ENCODE measurements at places on chromosomes 2 and 18. TPM values are rescaled to one million over a fixed set of nuclear protein-coding genes. Genes with fewer than 3 reads are reported as not detected.

Gene RAB6C
- 0.48 TPM for polyA plus RNA-seq

DNA sequence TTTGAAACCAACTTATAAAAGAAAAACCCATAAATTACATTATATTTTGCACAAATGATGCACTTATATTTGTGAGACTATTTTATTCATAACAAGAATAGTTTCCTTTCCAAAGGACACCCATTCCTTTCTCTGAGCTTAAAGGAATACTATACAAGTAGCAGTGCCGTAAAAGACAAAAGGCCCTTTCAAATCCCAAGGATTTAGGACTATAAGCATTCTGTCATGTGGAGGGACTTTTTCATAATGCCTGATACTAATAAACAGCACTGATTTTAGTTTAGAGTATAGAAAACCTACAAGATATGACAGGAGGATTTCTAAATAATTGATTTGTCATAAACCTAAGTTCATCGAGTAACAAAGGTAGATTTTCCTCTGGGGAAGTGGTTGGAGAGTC, 1134.2 kb upstream of the ZEB2 start:
- DNase-seq: no peak

- no peak for DNase-seq
Measured at GRCh38 chr18:62918361-62918760, 203.0 kb downstream of the PHLPP1 start.

DNA sequence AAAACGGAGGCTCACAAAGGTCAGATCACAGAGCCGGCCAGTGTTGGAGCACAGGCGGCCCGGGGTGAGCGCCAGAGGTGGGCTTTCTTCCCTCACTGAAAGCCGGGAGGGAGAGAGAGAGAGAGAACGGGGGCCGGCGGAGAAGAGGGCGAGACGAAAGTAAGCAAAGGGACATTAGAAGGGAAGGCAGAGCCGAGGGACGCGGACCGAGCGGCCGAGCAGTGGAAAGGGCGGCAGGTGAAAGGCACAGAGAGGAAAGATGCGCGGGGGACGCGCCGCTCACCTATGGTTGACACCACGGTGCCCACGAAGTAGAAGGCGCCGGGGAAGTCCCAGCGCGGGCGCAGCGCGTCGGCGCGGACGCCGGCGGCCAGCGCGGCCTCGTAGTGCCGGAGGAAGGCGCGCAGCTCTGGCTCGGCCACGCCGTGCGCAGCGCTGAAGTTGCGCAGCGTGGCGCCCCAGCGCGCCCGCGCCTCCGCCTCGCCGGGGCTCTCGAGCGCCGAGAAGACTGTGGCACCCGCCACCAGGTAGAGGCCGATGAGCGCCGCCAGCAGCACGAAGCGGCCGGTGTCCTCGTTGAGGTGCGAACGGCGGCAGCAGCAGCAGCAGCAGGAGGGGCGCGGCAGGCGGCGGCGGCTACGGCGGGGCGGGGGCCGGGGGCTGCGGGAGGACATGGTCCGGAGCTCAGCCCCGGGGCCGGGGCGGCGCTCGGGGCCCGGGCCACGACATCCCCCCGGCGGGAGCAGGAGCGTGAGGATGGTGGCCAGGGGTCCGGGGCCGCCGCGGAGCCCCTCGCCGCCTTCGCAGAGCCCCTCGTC, 166.9 kb downstream of the MSH2 start:
- DNase-seq: no peak

Gene ATP8B1
- 4.5 TPM for polyA plus RNA-seq

DNA sequence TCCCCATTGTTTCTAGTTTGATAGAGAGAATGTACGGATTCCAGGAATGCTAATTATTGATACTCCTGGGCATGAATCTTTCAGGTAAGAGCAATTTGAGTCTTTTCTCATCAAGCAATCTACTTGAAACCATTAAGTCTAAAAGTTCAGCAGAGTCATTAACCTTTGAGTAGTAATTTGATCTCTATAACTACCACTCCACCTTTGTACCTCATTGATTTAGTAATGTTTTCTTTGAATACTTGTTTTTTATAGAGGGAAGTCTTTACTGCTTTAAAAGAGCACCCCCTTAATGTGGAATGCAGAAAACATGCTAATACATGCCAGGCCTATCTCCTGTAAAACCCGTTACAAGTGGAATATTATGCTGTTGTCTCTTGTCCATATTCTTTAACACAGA, 45.0 kb downstream of the EIF5B start:
- DNase-seq: no peak

DNA sequence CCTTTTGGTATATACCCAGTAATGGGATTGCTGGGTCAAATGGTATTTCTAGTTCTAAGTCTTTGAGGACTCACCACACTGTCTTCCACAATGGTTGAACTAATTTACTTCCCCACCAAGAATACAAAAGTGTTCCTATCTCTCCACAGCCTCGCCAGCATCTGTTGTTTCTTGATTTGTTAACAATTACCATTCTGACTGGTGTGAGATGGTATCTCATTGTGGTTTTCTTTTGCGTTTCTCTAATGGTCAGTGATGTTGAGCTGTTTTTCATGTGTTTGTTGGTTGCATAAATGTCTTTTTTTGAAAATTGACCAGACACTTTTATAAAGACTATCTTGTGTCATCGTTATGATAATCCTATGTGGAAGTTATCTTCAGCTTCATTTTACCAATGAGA, 16.0 kb upstream of the ATP8B1 start:
- no peak for DNase-seq

DNA sequence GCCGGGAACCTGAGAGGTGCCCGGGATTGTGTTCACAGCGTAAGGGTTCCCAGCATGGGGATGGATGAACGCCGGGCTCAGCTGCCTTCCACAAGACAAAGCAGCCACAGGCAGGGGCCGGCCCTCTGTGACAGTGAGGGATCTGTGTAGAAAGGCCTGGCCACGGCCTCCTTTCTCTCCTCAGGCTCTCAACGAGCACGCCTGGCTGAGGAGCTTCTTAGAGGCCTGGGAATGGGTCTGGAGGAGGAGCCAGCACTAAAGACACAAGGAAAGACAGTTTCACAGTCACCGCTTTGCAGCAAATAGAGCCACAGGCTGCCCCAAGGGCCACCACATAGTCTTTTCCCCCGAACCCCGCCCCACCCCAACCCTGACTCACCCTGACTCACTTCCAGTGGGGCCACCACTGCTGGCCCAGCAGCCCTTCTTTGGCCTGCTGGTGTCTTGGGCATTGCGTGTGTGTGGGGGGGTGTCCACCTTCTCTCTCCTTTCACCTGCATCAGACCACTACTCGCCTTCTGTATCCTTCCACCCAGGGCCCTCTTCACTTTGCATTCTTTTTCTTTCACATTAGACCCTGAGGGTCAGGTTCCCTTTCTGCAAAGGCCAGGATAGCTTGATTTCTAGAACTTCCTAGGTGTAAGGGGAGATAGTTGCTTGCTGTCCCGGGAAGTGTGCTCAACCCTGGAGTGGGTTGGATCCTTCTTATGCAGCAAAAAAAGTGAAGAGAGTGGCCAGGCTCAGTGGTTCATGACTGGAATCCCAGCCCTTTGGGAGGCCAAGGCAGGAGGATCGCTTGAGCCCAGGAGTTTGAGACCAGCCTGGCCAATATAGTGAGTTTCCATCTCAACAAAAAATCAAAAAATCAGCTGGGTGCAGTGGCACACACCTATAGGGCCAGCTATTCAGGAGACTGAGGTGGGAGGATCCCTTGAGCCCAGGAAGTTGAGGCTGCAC, 19.3 kb upstream of the HPCAL1 start:
- no peak for DNase-seq

GRCh38 chr18:45155526-45155925, 459.8 kb upstream of the SLC14A2 start:
- no peak for DNase-seq

DNA sequence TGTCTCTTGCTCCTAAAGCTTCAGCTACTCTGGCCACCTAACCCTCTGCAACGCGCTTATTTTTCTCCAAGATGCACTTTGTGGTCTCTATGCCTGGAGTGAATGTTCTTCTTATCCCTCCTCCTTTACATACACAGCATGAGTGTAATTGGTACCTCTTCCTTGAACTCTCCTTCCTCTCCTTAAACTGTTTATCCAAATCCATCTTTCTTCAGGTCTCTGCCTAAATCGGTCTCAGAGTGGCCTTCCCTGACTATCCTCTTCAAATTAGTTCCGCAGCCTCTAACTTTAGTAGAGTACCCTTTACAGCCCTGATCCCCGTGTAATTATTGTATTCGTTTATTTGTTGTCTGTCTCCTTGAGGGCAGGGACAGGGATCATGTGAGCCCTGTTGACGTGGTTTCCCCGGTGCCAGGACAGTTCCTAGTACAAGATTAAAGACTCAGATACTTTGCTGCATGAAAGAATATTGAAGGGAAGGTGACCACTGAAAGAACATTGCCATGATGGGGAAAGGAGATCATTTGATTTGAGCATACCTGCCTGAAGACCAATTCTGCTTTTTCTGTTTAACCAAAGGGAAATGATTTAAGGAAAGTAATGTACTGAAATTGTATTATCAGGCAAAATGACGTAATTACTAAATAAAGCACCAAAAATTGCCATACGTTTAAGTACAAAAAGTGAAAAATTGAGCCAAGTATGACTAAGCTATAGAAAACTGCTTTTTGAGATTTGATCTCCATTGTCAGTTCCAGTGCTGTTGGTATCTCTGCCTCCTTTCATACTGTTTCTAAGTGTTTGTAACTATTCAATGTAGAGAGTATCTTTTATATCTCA, 1.2 kb downstream of the CNOT9 start:
- DNase-seq: peak; percentile 25

Gene PIEZO2
- 19.0 TPM for polyA plus RNA-seq

DNA sequence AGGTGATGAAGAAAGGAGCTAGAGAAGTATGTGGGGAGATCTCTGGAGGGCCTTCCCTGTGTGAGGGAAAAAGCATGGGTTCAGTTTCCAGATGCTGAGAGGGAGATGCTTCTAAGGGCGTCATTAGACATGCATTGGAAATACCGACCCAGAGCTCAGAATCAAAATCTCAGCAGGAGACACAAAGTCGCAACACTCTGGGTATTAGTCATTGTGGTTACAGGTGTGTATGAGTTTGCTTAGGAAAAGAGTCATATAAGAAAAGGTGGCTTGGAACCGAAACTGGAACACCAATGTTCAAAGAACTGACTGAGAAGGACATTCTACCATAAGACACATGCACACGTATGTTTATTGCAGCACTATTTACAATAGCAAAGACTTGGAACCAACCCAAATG, 477.1 kb downstream of the FBXO15 start:
- DNase-seq: no peak

GRCh38 chr2:1833726-1834125, 89.4 kb upstream of the PXDN start:
- no peak for DNase-seq

Gene UGT1A4
- not detected for polyA plus RNA-seq

Gene ARHGAP25
- polyA plus RNA-seq: 3.7 TPM

Gene FOXI3
- polyA plus RNA-seq: 0.09 TPM

Gene CIB4
- not detected for polyA plus RNA-seq

DNA sequence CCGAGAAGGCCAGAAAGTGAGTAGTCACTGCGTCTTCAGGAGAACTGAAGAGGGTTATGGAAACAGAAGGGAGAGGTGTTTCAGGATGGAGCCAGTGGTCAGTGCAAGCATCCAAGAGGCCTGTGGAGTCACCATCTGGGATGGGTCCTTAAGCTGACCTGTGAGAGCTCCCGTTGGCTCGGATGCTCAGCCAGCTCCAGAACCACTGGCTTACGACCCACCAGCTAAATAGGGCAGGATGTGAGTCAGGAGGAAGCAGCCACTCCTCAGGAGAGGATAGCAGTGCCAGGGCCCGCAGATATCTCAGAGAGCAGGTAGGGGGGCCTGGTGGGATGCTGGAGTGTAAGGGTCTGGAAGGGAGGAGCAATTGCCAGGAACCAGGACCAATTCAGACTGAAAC, 63.1 kb upstream of the B3GNT7 start:
- no peak for DNase-seq

- DNase-seq: no peak
Measured at GRCh38 chr2:180366481-180366880, 359.4 kb upstream of the CWC22 start.

Gene FAM237A
- polyA plus RNA-seq: not detected

Gene ABCA12
- polyA plus RNA-seq: 0.14 TPM

- DNase-seq: no peak
Measured at GRCh38 chr2:118699447-118700175, 147.8 kb downstream of the EN1 start.

DNA sequence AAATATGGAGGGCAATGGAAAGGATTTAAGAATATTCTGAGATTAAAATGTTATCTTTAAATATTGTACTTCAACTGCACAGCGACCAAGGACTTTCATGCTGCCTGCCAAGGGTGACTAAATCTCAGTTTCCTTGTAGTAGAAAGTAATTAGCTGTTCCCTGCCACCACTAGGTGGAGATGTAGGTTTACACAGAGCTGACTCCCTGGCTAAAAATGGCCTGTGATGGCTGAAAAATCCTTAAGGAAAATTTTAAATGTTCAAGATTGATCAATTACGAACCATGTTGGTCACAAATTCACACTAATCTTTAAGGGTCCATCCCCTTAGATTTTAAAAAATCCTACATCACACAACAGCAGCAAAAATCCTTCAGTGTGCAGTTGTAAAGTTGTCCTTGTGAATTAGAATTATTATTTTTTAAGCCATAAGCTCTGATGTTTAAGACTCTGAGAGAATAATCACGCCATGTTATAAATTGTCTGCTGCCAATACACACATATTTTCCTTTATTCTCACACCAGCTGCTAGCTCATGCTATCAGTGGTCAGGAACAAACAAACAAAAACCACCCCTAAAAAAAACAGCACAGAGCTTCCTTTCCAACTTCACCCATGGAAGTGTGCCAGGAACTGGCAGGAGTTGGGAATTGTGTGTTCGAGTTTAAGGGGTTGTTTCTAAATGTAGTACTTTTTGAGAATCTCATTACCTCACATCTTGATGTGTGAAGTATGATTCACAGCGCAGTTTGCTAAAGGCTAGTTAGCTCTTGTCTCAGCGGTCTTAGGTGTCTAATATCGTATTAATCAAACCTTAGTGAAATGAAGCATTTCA, 399.8 kb downstream of the TMEM182 start:
- peak; percentile 25 for DNase-seq

Gene GREB1
- polyA plus RNA-seq: 13.8 TPM

- peak; percentile 70 for DNase-seq
Measured at GRCh38 chr18:79380816-79381806, 14.6 kb upstream of the NFATC1 start.

Gene NHEJ1
- polyA plus RNA-seq: 12.0 TPM

DNA sequence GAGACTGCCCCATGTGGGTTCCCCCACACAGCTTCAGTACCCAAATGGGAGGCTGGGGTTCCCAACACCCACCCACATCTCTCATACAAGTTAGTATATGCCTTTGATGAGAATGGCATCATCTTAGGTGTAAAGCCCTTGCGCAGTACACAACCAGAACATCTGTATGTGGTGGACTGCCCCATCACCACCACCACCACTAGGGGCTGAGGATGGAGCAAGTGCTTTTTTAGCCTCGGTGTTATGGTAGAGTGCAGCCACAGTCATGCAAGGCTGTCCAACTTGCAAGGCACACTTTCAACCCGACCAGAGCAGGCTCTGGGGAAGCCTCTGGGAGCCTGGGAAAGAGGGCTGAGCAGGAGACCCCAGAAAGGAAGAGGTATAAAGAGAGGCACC, 241.2 kb downstream of the TFCP2L1 start:
- no peak for DNase-seq
